ENCODE measurements at places on chromosomes 2 and 18.

GRCh38 chr18:395456-396250 is 104.8 kb downstream of the COLEC12 start:
- DNase-seq, result no peak

GRCh38 chr2:238891457-238892203 is 43.7 kb downstream of the TWIST2 start:
- DNase-seq, result no peak

DNA sequence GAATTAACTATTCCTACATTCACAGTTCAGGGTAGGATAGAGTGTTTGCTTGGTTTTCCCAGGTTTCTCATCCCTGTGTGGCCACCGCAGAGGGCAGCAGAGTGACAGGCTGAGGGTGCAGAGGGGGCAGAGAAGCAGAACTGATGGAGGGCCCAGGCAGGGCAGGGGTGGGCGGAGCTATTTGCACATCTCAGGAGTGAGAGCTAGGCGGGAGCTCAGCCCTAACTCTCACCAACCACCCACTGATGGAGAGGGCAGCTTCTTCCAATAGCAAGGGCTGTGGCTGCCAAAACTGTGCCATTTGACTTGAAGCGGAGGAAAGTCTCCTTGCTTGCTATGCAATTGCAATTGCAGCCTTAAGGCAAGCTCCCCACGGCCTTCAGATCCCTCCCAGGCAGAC is 12.0 kb upstream of the DARS1 start:
- no peak for DNase-seq

- DNase-seq, result no peak
Observed at GRCh38 chr18:44098551-44099098, 582.1 kb upstream of the SETBP1 start.

DNA sequence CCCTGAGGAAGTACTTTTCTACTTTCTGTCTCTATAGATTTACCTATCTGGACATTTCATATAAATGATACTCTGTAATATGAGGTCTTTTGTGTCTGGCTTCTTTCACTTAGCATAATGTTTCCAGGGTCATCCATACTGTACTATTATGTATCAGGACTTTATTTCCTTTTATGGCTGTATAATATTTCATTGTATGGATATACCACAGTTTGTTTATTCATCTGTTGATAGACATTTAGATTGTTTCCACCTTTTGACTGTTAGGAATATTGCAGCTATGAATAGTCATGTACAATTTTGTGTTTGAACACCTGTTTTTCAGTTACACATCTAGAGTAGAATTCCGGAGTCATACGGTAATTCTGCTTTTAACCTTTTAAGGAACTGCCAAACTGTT is 73.8 kb downstream of the TMEM185B start:
- DNase-seq, result no peak

GRCh38 chr2:60437080-60437696 is 116.3 kb downstream of the BCL11A start:
- no peak for DNase-seq
